Pancreas (tissue), 10 donors: ENCODE measurements at places on chromosomes 2 and 18.

- H3K27ac ChIP-seq: no peak overlapping the region
- no peak for DNase-seq
- no peaks in the 10 kb centered on the region for H3K36me3 ChIP-seq
- H3K4me1 ChIP-seq: peaks cover 26% of the 10 kb centered on the region
Measured at GRCh38 chr2:148660999-148661398, 16.4 kb downstream of the EPC2 start.

DNA sequence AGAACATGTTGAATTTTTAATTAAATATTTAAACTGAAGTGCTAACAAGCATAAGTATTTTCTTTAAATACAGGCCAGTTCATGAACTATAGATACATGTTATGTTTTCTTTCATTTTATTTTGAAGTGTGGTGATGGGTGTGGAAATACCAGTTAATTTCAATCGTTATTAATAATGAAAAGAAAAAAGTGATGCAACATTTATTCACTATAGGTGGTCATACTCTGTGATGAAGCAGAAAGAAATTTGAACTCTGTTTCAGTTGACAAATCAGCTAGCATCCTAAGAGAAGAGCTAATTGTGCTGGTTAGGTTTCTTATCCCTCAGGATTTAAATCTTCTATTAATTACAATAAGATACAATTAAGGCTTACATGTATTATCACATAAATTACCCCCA, 795.1 kb upstream of the DDX18 start:
- no peak overlapping the region for H3K27ac ChIP-seq
- no peak overlapping the region for H3K4me3 ChIP-seq
- H3K4me1 ChIP-seq: no peaks in the 10 kb centered on the region
- H3K27me3 ChIP-seq: no peaks in the 10 kb centered on the region
- H3K36me3 ChIP-seq: no peaks in the 10 kb centered on the region
- DNase-seq: no peak

- H3K27ac ChIP-seq: peak overlapping the region; percentile 76
- H3K4me1 ChIP-seq: no peaks in the 10 kb centered on the region
- no peaks in the 10 kb centered on the region for H3K36me3 ChIP-seq
- no peaks in the 10 kb centered on the region for H3K27me3 ChIP-seq
Measured at GRCh38 chr2:144511937-144512336, 8.0 kb downstream of the ZEB2 start.

- peak overlapping the region; percentile 82 for H3K27ac ChIP-seq
- H3K4me3 ChIP-seq: peak overlapping the region; percentile 82
- no peaks in the 10 kb centered on the region for H3K27me3 ChIP-seq
Measured at GRCh38 chr18:34976899-34977837, 64.0 kb upstream of the MAPRE2 start.

- no peaks in the 10 kb centered on the region for H3K36me3 ChIP-seq
- H3K4me3 ChIP-seq: no peak overlapping the region
- H3K27ac ChIP-seq: no peak overlapping the region
- DNase-seq: no peak
Measured at GRCh38 chr2:144986691-144987090, 466.8 kb upstream of the ZEB2 start.

- no peaks in the 10 kb centered on the region for H3K4me1 ChIP-seq
- H3K36me3 ChIP-seq: no peaks in the 10 kb centered on the region
- no peak overlapping the region for H3K4me3 ChIP-seq
- H3K27ac ChIP-seq: no peak overlapping the region
- no peaks in the 10 kb centered on the region for H3K27me3 ChIP-seq
Measured at GRCh38 chr2:110946902-110947301, 173.8 kb upstream of the BCL2L11 start.

DNA sequence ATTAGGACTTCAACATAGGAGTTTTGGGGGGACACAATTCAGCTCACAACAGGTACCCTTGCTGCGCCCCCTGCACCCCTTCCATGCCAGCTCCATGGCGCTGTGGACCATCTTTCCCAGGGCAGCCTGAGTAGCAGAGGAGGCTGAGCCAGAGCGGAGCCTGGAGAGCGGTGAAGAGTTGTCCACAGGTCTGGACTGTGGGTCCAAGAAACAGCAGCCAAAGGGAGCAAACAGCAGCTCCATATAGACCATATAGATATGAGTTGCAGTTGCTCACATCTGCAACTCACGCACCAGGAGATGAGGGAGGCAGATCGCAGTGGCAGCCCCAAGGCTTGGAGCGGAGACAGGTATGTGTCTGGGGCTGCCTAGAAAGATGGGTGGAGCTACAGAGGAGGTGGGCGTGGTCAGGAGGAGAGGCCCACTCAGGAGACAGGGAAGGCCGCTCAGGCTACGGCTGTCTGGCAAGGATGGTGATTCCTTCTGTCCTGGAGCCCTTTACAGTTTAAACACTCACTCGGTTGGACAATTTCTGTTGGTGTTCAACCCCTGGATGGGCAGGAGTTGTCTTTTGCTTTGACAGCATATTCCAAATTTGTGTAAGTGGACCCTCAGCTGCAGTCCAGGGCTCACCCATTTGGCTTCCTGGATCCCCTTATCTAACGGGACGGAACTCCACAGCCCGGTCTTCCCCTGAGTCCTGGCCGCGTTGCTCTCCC, 155.1 kb downstream of the LPIN1 start:
- no peak overlapping the region for H3K27ac ChIP-seq
- DNase-seq: no peak
- H3K4me1 ChIP-seq: no peaks in the 10 kb centered on the region

DNA sequence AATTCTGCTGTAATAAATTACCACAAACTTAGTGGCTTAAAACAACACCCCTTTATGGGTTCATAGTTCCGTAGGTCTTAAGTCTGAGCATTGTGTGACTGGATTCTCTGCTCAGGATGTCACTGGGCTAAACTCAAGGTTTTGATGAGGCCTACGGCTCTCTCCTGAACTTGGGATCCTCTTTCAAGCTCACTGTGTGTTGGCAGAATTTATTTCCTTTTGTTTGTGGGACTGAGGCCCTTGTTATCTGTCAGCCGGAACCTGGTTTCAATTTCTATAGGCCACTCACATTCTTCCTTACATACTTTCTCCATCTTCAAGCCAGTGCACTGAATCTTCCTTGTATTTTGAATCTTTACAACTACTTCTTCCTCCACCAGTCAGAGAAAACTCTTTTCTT, 290.2 kb downstream of the AKAIN1 start:
- H3K27me3 ChIP-seq: no peaks in the 10 kb centered on the region
- no peak overlapping the region for H3K27ac ChIP-seq
- H3K4me3 ChIP-seq: no peak overlapping the region
- no peak for DNase-seq
- H3K4me1 ChIP-seq: no peaks in the 10 kb centered on the region

- DNase-seq: no peak
- H3K4me3 ChIP-seq: no peak overlapping the region
- H3K27me3 ChIP-seq: no peaks in the 10 kb centered on the region
- no peak overlapping the region for H3K27ac ChIP-seq
Measured at GRCh38 chr2:190717306-190717705, 68.4 kb downstream of the NAB1 start.

- no peaks in the 10 kb centered on the region for H3K4me1 ChIP-seq
- no peaks in the 10 kb centered on the region for H3K27me3 ChIP-seq
- DNase-seq: no peak
Measured at GRCh38 chr2:21427606-21428005, 303.8 kb downstream of the TDRD15 start.

DNA sequence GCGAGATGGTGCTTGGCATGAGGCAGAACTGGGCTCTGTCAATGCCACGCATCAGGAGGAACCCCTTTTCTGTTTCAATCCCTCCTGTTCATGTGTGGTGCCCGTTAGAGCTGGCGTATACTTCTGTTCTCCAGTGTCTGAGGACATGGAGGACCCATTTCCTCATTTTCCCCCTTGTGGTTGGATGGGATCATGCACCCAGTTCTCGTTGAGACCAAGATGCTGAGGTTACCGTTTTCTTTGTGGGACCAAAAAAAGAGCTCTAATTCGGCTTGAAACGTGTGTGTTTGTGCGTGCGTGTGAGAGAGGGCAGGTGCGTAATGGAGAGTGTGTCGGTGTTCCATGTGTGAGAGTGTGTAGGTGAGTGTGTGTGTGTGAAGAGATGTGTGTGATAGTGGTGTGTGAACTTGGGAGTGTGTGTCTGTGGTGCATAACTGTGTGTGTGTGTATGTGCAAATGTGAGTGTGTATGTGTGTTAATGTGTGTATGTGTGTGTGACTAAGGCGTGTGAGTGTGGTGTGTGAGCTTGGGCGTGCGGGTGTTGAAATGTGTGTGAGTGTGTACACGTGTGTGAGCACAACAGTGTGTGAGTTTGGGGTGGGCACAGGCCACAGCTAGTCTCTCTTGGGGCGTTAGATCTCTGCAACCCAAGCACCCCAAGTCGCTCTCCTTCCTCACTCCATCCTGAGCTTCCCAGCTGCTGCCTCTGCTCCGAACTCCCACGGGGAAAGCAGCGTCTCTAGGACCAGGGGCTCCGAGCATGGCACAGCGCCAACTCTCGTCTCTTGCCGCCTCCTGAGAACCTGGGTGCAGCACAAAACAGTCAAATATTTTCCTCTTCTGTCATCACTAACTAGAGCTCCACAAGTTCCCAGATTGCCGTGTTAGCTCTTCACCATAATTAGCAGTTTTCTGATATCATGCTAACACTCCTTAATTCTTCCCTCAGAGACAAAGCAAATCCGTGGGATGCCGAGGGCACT, 75.8 kb downstream of the LONRF2 start:
- H3K27me3 ChIP-seq: no peaks in the 10 kb centered on the region
- H3K36me3 ChIP-seq: no peaks in the 10 kb centered on the region
- H3K27ac ChIP-seq: no peak overlapping the region
- H3K4me1 ChIP-seq: no peaks in the 10 kb centered on the region
- no peak overlapping the region for H3K4me3 ChIP-seq

- H3K4me3 ChIP-seq: no peak overlapping the region
- H3K4me1 ChIP-seq: no peaks in the 10 kb centered on the region
- no peak for DNase-seq
- H3K27me3 ChIP-seq: no peaks in the 10 kb centered on the region
- H3K36me3 ChIP-seq: no peaks in the 10 kb centered on the region
Measured at GRCh38 chr2:223591596-223591995, 10.6 kb downstream of the SCG2 start.

GRCh38 chr2:204024503-204024902, 87.9 kb downstream of the ICOS start:
- no peaks in the 10 kb centered on the region for H3K4me1 ChIP-seq
- no peaks in the 10 kb centered on the region for H3K27me3 ChIP-seq
- DNase-seq: no peak
- H3K27ac ChIP-seq: no peak overlapping the region
- H3K36me3 ChIP-seq: no peaks in the 10 kb centered on the region

DNA sequence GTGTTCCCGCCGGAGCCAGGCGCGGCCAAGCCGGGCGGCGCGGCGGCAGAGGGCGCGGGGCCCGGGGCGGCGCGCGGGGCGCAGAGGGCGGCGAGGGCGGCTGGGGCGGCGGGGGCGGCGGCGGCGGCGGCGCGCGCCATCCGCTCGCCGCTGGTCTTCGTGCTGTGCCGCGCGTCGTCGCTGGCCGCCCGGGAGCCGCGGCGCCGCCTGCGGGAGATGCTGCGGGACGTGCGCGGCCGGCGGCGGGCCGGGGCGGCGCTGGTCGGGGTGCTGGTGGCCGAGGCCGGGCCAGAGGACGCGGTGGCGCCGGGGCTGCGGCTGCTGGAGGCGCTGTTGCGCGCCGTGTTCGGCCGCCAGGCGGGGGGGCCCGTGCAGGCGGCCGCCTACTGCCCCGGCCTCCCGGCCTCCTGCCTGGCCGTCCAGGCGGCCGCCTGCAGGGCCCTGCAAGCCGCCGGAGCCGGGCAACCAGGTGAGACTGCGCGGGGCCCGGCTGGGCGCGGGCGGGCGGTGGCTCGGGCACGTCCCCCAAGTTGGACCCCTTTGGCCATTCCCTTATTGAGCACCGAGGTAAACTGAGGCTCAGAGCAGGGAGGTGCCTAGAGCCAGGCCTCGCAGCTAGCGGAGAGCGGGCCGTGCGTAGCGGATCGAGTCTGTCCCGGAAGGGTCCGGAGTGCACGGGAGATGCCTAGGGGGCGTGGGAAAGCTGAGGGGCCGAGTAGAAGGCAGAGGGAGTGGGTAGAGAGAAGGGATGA, 584 bp downstream of the C2orf72 start:
- no peaks in the 10 kb centered on the region for H3K36me3 ChIP-seq
- no peaks in the 10 kb centered on the region for H3K27me3 ChIP-seq
- H3K4me3 ChIP-seq: peak overlapping the region; percentile 21
- peak; percentile 81 for DNase-seq
- no peaks in the 10 kb centered on the region for H3K4me1 ChIP-seq
- H3K27ac ChIP-seq: no peak overlapping the region

- H3K36me3 ChIP-seq: no peaks in the 10 kb centered on the region
- no peaks in the 10 kb centered on the region for H3K27me3 ChIP-seq
- no peak overlapping the region for H3K4me3 ChIP-seq
- DNase-seq: peak; percentile 56
Measured at GRCh38 chr18:57846258-57846657, 43.1 kb upstream of the ATP8B1 start.

- H3K27me3 ChIP-seq: no peaks in the 10 kb centered on the region
- H3K4me3 ChIP-seq: no peak overlapping the region
Measured at GRCh38 chr2:214560618-214561190, 149.8 kb downstream of the VWC2L start.

GRCh38 chr2:112869258-112869842, 32.8 kb upstream of the IL1B start:
- no peak overlapping the region for H3K4me3 ChIP-seq
- DNase-seq: peak; percentile 70
- H3K27me3 ChIP-seq: no peaks in the 10 kb centered on the region
- H3K36me3 ChIP-seq: no peaks in the 10 kb centered on the region
- no peak overlapping the region for H3K27ac ChIP-seq
- no peaks in the 10 kb centered on the region for H3K4me1 ChIP-seq

GRCh38 chr2:172376505-172377125, 50.8 kb upstream of the ITGA6 start:
- H3K36me3 ChIP-seq: no peaks in the 10 kb centered on the region
- no peak overlapping the region for H3K4me3 ChIP-seq
- DNase-seq: no peak
- no peaks in the 10 kb centered on the region for H3K27me3 ChIP-seq

GRCh38 chr18:76416911-76417310, 78.1 kb downstream of the ZNF516 start:
- no peaks in the 10 kb centered on the region for H3K4me1 ChIP-seq
- no peak overlapping the region for H3K27ac ChIP-seq
- no peaks in the 10 kb centered on the region for H3K27me3 ChIP-seq
- no peaks in the 10 kb centered on the region for H3K36me3 ChIP-seq
- H3K4me3 ChIP-seq: no peak overlapping the region

GRCh38 chr2:239349453-239350135, 51.2 kb downstream of the HDAC4 start:
- no peaks in the 10 kb centered on the region for H3K4me1 ChIP-seq
- no peak overlapping the region for H3K27ac ChIP-seq
- H3K4me3 ChIP-seq: no peak overlapping the region
- no peaks in the 10 kb centered on the region for H3K27me3 ChIP-seq

GRCh38 chr2:197306696-197307040, 3.9 kb downstream of the ANKRD44 start:
- no peak overlapping the region for H3K4me3 ChIP-seq
- no peak overlapping the region for H3K27ac ChIP-seq
- peak; percentile 62 for DNase-seq
- H3K36me3 ChIP-seq: no peaks in the 10 kb centered on the region
- H3K27me3 ChIP-seq: no peaks in the 10 kb centered on the region
